ENCODE measurements at places on chromosomes 11 and 22. TPM values are rescaled to one million over a fixed set of nuclear protein-coding genes. Genes with fewer than 3 reads are reported as not detected.

GRCh38 chr11:36191941-36192340 lies 97.3 kb downstream of the COMMD9 start:
- no peaks in the 10 kb centered on the region for H3K27me3 ChIP-seq
- no peaks in the 10 kb centered on the region for H3K4me1 ChIP-seq
- no peak overlapping the region for H3K4me3 ChIP-seq
- no peaks in the 10 kb centered on the region for H3K36me3 ChIP-seq

C11orf21 gene
- not detected for total RNA-seq

DNA sequence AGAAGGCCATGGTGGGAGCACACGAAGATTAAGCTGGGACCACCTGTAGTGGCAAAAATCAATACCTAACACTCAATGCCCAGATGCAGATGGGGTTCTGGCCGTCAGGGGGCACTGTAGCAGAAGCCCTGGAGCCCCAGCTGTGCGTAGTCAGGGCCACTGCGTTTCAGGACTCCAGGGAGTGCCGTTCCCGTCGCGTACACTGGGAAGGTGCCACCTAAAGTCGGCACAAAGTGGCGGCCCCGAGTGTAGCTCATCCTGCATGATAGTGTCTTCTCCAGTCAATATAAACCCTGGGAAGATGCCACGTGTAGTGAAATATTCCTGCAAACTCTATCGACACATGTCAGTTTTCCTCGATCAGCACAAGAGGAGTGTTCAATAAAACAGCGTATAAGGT lies 123.8 kb upstream of the NTM start:
- peaks cover 6% of the 10 kb centered on the region for H3K4me1 ChIP-seq
- H3K27ac ChIP-seq: no peak overlapping the region
- DNase-seq: no peak
- peaks cover 17% of the 10 kb centered on the region for H3K27me3 ChIP-seq

DNA sequence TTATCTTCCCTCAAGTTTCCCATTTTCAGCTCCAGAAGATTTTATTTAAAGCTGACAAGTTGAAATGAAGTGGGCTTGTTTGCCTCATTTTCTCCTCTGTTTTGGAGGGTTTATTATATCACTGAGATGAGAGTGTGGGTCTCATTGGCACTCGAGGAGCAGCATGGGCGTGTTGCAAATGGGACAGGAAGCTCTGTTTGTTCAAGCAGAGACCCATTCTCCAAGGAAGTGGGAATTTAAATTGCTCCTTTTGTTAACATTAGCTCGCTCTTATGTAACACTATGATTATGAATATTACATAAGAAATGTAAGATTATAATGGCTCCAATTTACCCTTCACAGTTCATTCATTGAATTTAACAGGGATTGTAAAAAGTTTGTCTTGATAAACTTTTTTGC lies 317.7 kb upstream of the CTSC start:
- H3K4me1 ChIP-seq: no peaks in the 10 kb centered on the region
- H3K27me3 ChIP-seq: no peaks in the 10 kb centered on the region
- H3K36me3 ChIP-seq: no peaks in the 10 kb centered on the region
- H3K4me3 ChIP-seq: no peak overlapping the region
- no peak for DNase-seq

DNA sequence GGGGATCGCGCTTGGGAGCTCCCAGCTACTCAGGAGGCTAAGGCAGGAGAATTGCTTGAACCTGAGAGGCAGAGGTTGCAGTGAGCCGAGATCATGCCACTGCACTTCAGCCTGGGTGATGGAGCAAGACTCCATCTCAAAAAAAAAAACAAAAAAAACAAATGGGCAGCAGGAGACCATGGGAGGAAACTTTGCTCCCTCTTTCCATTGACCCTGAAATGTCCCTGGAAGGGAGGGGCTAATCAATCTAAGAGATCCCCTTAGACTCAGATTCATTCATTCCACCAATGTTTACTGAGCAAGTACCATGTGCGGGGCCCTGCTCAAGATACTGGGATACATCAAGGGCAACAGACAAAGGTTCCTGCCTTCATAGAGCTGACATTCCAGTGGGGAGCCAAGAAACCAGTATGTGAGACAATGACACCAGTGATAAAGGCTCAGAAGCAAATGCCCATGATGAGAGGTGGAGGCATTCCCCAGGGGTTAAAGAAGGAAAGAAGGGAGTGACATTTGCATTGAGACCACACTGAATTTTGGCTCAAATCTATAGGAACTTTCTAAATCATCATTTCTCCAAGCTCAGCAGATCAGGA lies 37.7 kb upstream of the TFIP11 start:
- H3K4me1 ChIP-seq: peaks cover 71% of the 10 kb centered on the region
- H3K4me3 ChIP-seq: peak overlapping the region; percentile 29
- peaks cover 8% of the 10 kb centered on the region for H3K36me3 ChIP-seq
- peak overlapping the region; percentile 94 for H3K27ac ChIP-seq

- H3K36me3 ChIP-seq: no peaks in the 10 kb centered on the region
- H3K27ac ChIP-seq: no peak overlapping the region
- H3K4me3 ChIP-seq: no peak overlapping the region
- H3K4me1 ChIP-seq: peaks cover 20% of the 10 kb centered on the region
Measured at GRCh38 chr11:95152876-95153856, 63.5 kb downstream of the ENDOD1 start.

DNA sequence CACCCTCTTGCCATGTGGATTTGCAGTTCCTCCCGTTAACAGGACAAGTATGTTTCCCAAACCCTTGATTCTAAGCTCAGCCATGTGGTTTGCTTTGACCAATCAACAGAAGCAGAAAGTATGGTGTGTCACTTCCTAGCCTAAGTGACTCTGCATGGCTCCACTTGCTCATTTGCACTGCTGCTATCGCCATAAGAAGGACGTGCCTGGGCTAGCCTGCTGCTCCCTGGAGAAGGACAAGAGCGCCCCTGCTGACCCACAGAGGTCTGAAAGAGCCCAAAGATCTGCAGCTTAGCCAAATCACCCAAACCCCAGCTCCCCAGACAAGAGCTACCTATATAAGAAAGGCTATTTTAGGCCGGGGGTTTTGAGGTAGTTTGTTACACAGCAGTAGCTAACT lies 18.0 kb downstream of the TBRG1 start:
- no peak overlapping the region for H3K27ac ChIP-seq
- DNase-seq: no peak
- peaks cover 17% of the 10 kb centered on the region for H3K36me3 ChIP-seq
- no peak overlapping the region for H3K4me3 ChIP-seq
- H3K27me3 ChIP-seq: no peaks in the 10 kb centered on the region
- H3K4me1 ChIP-seq: peaks cover 36% of the 10 kb centered on the region

DNA sequence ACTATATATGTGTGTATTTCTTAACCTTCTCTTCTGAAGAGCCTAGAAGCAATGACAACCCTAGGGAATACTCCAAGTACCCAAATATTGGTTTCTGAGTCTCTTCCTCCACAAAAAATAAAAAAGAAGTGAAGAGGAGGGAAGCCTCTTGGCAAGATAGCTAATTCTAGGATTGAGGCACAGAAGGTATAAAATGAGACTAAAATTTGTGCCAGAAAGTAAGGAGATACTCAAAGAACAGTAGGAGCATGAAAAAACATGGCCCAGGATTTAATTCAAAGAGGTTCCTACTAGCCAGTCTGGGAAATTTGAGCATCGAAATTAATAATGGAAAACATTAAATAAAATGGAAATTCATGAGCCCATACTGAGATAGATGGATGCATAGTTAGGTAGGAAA lies 112.1 kb downstream of the PAX6 start:
- no peaks in the 10 kb centered on the region for H3K4me1 ChIP-seq
- no peak overlapping the region for H3K4me3 ChIP-seq
- H3K36me3 ChIP-seq: peaks cover 6% of the 10 kb centered on the region
- no peaks in the 10 kb centered on the region for H3K27me3 ChIP-seq

MS4A12 gene
- total RNA-seq: not detected

- H3K36me3 ChIP-seq: peaks cover 26% of the 10 kb centered on the region
- H3K4me1 ChIP-seq: peaks cover 13% of the 10 kb centered on the region
- no peak overlapping the region for H3K4me3 ChIP-seq
- no peak overlapping the region for H3K27ac ChIP-seq
- no peaks in the 10 kb centered on the region for H3K27me3 ChIP-seq
Measured at GRCh38 chr11:97746818-97747217, 1273.9 kb upstream of the CNTN5 start.

FAM83F gene
- total RNA-seq: not detected

All from HFFc6 (cell line).